DND-41 (cell line): ENCODE measurements at places on chromosomes 5 and 9.

DNA sequence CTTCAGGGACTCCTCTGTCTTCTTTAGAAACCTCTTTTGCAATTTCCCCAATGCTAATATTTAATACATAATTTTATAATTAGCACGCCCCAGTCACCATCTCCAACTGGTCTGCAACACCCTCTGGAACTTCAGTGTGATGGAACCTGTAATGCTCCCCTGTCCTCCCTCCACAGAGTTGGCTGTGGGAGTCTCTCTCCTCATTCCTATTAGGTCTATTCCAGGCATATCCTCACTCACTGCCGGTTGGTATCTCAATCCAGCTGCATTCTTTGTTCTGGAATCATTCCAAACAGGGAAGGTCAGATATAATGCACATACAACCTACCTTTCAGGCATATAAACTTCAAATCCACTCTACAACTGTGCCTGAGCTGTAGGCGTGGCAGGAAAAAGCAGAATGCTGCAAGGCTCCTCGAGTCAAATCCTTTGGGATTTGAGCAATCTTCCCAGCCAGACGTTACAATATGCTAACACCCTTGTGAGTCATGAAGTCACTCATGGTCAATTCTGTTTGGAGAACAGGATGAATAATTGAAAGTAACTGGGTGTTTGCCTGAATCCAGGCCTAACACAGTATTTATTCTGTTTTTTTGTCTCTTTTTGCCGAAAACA, 293.8 kb downstream of the CWC27 start:
- no peak for DNase-seq

GRCh38 chr5:16427587-16427986, 38.0 kb downstream of the ZNF622 start:
- DNase-seq: no peak

DNA sequence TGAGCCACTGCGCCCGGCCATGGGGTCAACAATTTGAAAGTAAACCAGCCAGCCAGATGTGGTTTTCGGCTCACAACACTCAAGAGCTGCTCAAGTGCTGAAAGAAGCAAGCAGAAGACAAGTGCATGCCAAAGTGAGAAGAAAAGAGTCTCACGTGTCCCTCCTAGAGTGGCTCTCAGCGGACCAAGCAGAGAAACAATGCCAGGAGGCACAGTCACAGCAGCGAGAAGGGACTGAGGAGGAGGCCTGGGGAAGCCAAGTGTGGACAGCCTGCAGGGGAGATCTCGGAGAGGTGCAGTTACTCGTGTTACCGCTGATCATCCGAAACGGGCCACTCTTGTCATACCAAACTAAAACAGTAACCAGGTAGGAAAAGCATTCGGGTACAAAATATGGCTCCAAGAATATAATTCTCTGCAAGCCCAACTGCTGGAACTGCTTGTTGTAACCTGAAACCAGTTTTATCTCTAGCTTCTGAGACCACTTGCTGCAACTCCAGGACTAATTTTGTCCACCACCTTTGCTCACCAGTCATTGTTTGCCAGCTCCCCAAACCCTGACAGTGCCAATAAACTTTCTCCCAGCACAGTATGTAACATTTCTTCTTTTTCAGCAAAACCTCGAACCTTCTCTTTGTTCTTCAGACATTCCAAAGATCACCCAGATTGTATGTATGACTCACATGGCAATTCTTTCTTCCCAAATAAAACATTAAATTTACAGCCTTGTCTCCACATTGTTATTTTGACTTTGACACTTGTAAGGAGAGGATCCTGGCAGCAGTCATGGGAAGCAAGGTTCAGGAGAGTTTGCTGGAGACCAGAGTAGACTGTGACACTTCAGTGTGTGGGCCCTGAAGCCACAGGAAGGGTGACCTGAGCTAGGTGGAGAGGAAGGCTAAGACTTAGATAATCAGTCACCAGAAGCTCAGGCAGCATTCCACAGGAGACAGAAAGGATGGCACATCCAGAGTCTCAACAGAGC, 6.3 kb downstream of the SLC35D2 start:
- DNase-seq: no peak

GRCh38 chr5:176682016-176682531, 34.8 kb downstream of the TSPAN17 start:
- DNase-seq: no peak

DNA sequence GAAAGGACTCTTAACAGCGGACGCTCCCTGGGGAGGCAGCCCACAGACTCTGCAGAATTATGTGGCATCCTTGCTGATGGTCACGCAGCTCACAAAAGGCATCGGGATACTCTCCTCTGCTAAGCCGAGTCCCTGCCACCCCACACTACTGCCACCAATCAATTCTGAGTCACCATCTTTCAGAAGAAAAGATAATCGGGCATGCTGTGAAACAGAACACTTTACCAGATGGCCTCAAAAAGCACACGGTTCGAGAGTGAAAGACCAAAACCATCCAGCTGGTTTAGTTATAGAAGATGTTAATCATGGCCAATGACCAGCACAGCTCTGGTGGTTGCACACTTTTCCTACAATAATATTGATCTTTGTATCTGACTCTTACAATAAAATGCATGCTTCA, 136.3 kb downstream of the MYO10 start:
- no peak for DNase-seq

GRCh38 chr9:80410106-80410505, 838.3 kb downstream of the TLE4 start:
- no peak for DNase-seq

- DNase-seq: no peak
Observed at GRCh38 chr9:31541721-31542281, 842.6 kb upstream of the ACO1 start.

DNA sequence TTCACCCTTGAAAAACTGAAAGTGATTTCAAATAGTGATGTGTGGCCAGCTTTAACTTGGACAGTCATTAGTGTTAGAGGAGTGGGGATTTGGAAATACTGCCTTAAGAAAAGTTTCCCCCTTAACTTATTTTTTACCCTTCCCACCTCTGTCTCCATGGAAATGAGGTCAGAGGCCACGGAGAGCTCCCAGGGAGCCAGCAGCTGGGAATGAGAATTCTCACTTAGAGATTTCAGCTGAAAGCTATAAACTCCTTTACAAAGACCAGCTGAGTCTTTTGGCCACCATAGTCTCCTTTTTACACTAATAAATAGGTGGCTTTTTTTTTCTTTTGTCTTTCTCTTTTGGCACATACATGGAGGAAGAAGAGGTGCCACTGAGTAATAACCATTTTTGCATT, 45.7 kb upstream of the PIK3R1 start:
- DNase-seq: no peak

DNA sequence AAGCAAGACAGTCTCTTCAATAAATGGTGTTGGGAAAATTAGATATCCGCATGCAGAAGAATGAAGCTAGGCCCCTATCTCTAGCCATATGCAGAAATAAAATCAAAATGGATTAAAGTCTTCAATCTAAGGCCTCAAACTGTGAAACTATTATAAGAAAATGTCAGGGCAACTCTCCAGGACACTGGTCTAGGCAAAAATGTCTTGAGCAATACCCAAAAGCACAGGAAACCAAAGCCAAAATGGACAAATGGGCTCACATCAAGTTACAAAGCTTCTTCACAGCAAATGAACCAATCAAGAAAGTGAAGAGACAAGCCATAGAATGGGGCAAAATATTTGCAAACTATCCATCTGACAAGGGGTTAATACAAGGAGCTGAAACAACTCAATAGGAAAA, 338.8 kb downstream of the NNT start:
- no peak for DNase-seq

DNA sequence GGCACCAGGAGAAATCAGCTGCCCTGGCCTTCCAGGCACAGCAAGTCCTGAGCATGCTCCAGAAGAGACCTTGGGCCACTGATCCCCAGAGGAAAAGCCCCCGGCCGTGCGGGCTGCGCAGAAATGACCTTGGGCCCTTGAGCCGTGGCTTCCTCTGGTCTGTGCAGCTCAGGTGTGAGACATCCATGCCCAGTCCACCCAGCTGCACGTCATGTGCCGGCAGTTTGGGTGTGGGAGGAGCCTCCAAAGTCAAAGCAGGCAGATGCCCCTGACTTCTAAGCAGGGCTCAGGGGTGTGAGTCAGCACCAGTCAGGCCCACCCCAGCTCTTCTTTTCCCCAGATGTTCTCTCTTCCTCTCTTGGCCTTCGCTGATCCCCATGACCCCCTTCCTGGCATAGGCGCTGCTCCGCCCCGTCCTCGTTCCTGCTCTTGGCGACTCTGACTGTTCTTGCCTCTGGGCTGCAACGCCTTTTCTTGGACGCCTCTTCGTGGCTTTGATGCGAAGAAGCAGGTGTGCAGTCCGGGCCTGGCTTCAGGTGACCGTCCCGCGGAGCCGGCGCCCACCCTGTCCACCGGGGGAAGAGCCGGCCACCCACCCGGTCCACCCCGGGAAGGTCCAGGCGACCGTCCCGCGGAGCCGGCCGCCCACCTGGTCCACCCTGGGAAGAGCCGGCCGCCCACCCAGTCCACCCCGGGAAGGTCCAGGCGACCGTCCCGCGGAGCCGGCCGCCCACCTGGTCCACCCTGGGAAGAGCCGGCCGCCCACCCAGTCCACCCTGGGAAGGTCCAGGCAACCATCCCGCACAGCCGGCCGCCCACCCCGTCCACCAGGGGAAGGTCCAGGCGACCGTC, 5.9 kb upstream of the QSOX2 start:
- no peak for DNase-seq

GRCh38 chr5:110478895-110479294, 247.6 kb downstream of the TMEM232 start:
- DNase-seq: no peak

- peak; percentile 6 for DNase-seq
Observed at GRCh38 chr5:14595189-14595588, 13.6 kb downstream of the OTULINL start.

DNA sequence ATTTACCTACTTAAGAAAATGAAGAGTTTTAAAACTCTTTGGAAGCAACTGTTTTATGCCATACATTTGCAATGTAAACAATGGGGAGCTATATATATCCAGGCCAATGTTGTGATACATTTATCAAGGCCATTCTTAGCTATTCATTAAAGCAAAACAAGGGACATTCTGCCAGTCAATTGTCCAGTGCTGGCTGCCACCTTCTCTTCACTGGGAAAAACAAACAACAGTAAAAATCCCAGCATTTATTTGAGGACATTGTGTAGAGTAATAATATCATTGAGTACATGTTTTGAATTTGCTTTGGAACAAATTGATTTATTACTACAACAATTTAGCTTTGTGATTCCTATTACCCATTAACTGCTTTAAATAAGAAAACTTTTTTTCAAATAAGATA, 1107.4 kb downstream of the DTWD2 start:
- no peak for DNase-seq

DNA sequence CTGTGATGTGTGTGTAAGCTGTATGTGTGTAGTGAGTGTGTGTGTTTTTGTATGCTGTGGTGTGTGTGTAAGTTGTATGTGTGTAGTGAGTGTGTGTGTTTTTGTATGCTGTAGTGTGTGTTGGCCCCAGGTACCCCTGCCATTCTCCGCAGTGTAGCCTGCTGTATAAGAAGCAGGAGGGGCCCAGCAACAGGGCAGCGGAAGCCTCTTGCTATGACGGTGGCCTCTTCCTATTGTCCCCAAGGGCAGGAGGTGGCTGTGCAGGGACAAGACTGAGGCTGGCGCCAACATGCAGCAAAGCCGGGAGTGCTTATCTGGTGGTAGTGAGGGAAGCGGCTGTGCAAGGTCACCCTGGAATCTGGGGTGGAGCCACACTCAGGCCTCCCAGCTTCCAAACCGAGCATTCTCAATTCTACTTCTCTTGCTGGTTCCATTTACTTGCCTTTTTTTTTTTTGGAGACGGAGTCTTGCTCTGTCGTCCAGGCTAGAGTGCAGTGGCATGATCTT, 5.1 kb downstream of the SPAAR start:
- DNase-seq: no peak

DNA sequence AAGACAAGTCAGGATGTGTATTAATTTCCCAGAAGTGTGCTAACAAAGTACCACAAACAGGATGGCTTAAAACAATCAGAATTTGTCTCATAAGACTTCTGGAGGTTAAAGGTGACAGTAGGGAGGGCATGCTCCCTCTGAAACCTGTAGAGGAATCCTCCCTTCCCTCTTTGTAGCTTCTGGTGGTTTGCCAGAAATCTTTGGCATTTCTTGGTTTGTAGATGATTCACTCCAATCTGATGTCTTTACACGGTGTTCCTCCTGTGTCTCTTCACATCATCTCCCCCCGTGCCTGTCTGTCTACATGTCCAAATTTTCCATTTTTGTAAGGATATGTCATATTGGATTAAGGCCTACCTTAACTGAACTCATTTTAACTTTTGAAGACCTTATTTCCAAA, 471.5 kb downstream of the ZNF608 start:
- no peak for DNase-seq

GRCh38 chr9:134325096-134325812, 1.0 kb upstream of the RXRA start:
- DNase-seq: no peak

- no peak for DNase-seq
Observed at GRCh38 chr5:141338538-141339306, at the start of gene PCDHGA2. PCDHGA2 (plus strand) TSS chr5:141338760.

DNA sequence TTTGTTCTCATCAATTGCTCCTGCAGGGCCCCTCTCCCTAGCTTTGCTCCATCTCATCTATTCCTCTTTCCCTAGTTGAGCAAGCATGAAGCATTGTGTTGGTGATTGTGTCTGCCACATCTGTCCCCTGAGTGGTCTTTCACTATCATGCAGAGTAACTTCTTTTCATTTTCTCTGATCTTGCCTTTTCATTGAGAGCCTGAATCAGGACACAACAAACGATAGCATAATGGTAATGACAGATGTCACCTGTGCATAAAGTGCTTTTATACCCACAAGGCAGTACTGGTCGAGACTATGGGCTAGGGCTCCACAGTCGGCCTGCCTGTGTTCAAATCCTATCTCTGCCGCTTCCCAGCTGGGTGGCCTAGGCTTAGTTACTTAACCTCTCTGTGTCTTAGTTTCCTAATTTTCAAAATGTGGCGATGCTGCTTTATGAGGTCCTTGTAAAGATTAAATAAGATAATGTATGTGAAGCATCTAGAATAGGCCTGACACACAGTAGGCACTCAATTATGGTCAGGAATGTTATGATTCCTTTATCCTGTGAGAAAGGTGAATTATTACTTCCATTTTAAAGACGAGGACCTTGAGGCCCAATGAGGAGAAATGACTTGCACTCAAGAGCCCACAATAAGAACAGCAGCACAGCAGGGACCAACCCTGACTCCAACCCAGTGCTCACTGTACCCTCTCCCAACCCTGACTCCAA, 137.1 kb upstream of the ZNF618 start:
- DNase-seq: no peak

DNA sequence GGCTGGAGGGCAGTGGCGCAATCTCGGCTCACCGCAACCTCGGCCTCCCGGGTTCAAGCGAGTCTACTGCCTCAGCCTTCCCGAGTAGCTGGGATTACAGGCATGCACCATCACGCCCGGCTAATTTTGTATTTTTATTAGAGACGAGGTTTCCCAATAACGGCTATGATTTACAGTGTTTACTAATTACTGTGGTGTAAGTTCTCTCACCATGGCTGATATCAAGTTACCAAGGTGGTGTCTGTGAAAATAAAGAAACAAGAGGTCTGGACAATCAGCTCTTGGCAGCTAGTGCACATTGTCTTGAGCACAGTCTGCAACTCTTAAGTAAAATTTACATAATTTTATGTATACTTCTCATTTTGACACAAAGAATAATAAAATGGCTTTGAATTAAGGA, 385.5 kb upstream of the COX7C start:
- no peak for DNase-seq

GRCh38 chr5:23474315-23474714, 33.1 kb upstream of the PRDM9 start:
- no peak for DNase-seq

GRCh38 chr9:125943831-125944230, 196.7 kb downstream of the PBX3 start:
- DNase-seq: no peak

GRCh38 chr9:35285731-35286130, 123.9 kb downstream of the UNC13B start:
- DNase-seq: no peak

GRCh38 chr5:6046296-6046967, 331.9 kb downstream of the MED10 start:
- no peak for DNase-seq
